ENCODE measurements at places on chromosomes 1 and 21. TPM values are rescaled to one million over a fixed set of nuclear protein-coding genes. Genes with fewer than 3 reads are reported as not detected.

The NHLH2 gene
- not detected for total RNA-seq

The F5 gene
- 0.45 TPM for total RNA-seq

The SVBP gene
- 13.8 TPM for total RNA-seq

DNA sequence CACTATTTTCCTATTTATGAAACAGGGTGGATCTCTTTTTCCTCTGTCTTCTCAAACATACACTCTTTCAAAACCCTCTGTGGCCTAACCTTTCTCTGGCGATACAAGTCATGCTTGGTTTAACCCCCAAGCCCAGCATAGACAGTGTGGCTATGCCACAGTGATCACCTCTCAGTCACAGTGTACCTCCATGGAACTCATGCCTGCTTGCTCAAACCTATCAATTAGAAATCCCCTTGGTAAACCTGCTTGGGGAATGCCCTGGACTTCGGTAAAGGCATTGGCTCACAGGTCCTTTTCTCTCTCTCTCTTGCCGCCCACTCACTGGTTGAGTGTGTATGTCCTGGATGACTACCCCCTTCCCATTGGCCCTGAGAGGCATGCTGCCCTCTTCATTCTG lies 147.5 kb downstream of the CYYR1 start:
- no peaks in the 10 kb centered on the region for H3K4me1 ChIP-seq
- DNase-seq, result no peak
- H3K4me3 ChIP-seq, result no peak overlapping the region

DNA sequence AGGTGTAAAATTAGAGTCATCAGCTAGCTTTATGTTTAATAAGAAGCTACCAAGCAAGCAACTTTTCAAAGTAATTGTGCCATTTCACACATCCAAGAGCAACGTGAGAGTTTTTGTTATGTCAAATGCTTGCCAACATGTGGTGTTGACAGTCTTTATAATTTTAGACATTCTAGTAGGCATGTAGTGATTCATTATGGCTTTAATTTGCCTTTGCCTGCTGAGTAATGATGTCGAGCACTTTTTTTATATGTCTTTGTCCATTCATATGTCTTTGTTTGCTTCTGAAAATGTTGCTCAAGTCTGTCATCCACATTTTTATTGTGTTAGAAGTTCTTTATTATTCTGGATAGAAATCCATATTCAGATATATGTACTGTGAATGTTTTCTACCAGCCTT lies 21.4 kb upstream of the CHIT1 start:
- no peaks in the 10 kb centered on the region for H3K4me1 ChIP-seq
- H3K4me3 ChIP-seq, result no peak overlapping the region
- no peak overlapping the region for H3K27ac ChIP-seq
- no peak for DNase-seq

- no peaks in the 10 kb centered on the region for H3K4me1 ChIP-seq
- H3K36me3 ChIP-seq, result no peaks in the 10 kb centered on the region
- no peak for DNase-seq
- H3K4me3 ChIP-seq, result no peak overlapping the region
- H3K27me3 ChIP-seq, result no peaks in the 10 kb centered on the region
- H3K27ac ChIP-seq, result no peak overlapping the region
These were observed 31.6 kb upstream of the PAX7 start for GRCh38 chr1:18599086-18599485.

GRCh38 chr1:172455451-172455850 lies 11.6 kb upstream of the PIGC start:
- H3K4me3 ChIP-seq, result no peak overlapping the region
- no peaks in the 10 kb centered on the region for H3K4me1 ChIP-seq
- H3K27me3 ChIP-seq, result no peaks in the 10 kb centered on the region

Data from natural killer cell (primary cell).